ENCODE measurements at places on chromosomes 7 and 10.

- DNase-seq, result no peak
Measured at GRCh38 chr10:112774798-112775197, 175.2 kb upstream of the TCF7L2 start.

- DNase-seq, result no peak
Measured at GRCh38 chr7:157973971-157974677, 613.5 kb downstream of the PTPRN2 start.

- no peak for DNase-seq
Measured at GRCh38 chr7:40047661-40048060, 86.8 kb downstream of the MPLKIP start.

- DNase-seq, result no peak
Measured at GRCh38 chr7:23235813-23236221, 10.8 kb upstream of the GPNMB start.

- no peak for DNase-seq
Measured at GRCh38 chr7:100572949-100573675, 588 bp downstream of the SAP25 start.

DNA sequence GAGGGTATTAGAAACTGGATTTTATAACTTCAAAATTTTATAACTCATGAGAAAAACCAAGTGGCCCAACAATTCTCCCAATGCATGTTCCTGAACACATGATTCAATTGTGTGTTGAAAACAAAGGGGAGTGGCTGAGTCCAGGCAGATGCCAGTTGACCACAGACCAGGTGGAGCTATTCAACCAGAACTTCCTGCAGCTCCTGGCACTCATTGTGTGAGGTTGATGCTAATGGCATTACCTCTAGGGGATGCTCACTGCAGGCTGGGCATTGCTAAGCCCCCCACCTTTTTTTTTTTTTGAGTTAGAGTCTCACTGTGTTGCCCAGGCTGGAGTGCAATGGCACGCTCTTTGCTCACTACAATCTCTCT lies 20.3 kb downstream of the MYOF start:
- DNase-seq, result no peak

GRCh38 chr7:66303454-66304155 lies 98.5 kb downstream of the TPST1 start:
- no peak for DNase-seq

GRCh38 chr10:124935946-124936345 lies 6.0 kb upstream of the ZRANB1 start:
- no peak for DNase-seq

DNA sequence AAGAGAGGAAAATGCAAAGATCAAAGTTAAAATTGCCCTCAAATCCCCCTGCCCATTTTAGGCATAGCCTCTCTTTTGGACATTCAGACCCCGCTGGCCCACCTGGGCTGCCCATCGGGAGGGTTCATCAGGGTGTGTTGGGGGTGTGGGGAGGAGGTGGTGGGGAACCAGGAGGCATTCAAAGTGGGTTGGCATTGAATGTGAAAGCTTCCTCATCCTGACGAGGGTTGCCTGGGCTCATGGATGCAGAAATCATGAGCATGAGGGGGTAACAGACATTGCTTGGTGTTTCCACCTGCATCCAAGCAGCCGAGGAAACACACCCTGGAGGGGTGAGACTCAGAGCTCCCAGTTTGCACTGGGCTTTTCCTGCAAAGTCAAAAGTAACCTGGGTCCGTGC lies 20.6 kb downstream of the BTBD16 start:
- DNase-seq, result no peak

DNA sequence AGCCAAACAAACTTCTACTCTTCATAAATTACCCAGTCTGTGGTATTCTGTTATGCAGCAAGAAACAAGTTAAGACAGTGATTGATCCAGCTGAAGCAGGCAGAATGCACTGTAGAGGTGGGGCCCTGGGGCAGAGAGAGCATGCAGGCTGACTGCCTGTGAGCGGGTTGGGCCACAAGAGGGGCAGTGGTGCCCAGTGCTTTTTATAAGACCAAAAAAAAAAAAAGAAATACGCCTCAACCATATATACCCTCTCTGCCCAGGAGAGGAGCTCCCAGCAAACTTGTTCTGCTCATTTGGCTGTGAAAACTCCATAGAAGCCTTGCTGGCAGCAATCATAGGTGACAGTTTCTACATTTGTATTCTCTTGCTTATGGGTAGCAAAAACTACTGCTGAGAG lies 104.7 kb downstream of the SORBS1 start:
- no peak for DNase-seq

DNA sequence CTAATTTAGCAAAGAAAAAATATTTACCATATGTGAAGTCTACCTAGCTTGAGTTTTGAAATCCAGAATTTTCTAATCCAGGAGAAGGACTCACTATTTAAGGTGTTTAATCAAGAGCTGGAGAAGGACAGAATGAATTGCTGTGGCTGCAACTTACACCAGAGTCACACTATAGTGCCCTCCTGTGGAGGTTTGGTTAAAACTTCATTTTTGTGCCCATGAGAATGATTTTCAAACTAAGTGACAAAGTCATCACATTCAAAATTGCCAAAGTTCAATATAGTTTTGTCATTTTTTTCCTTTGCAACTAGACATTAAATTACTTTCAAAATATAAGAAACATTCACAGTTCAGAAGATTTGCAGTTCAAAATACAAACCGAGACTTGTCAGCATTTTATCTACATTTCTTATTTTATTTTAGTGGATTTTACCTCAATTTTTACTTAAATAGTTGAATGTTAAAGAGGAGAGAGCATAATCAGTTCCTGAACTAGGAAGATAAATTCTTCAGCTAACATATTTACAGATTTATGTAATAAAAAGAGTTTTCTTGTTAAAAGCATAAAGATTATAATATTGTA lies 70.7 kb downstream of the CABCOCO1 start:
- no peak for DNase-seq

GRCh38 chr10:12622016-12622415 lies 272.7 kb downstream of the CAMK1D start:
- DNase-seq, result no peak

DNA sequence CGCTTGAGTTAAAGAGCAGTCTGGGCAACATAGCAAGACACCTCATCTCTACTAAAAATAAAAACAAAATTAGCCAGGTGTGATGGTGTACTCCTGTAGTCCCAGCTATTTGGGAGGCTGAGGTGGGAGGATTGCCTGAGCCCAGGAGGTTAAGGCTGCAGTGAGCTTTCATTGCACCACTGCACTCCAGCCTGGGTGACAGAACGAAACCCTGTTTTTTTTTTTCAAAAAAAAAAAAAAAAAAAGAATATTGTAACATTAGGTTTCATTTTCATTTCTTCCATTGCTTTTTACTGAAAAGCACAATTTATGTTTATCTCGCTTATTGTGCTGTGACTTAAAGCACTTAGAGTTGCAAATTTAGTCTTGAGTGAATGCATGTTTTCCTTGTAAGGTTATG lies 80.0 kb downstream of the MLLT10 start:
- no peak for DNase-seq

- DNase-seq, result no peak
Measured at GRCh38 chr7:46253520-46253919, 332.4 kb upstream of the IGFBP3 start.

DNA sequence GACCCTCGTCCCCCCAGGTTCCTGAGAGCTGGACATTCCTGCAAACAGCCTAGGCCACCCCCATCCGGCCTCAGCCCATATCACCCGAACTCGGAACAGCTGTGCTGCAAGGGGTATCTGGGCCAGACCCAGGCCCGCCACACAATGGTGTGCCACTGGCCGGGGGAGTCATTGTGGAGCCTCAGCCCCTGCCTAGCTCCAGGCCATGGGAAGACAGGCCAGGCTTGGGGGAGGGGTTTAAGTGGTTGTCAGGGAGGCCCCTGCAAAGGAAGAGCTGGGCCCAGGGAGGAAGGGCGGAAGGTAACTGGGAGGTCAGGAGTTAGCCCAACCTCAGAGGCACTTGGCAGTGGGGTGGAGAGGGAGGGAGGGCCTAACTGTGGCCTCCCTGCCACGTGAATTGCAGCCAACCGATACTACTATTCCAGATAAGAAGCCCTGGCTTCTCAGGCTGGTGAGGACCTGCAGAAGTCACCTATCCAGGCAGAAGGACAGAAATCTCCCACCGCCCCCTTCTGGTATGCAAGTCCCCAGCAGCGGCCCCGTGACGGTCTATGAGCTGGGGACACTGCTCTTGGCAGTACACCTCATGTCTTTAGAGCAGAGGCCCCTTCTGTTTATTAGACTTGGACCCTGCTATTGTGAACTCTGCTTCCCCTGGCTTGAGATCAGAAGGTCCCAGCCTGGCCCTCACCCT lies 26.8 kb downstream of the VSIR start:
- DNase-seq, result no peak

DNA sequence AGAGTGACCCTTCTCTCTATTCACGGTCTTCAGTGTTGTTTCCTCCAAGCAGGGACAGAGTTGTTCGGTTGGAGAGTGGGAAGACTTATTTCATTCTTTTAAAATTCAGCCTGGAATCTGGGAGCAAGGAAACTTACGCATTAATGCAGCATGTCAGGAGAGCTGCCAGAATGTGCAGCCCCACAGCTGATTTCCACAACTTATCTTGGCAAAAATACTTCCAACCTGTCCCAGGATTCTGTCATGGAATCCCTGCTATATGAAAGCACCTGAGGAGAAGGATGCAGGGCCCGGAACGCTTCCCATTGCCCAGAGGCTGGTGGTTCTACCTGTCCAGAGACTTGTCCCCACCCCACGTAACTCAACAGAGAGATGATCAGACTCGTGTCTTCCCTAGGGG lies 86.9 kb upstream of the MKI67 start:
- DNase-seq, result no peak

GRCh38 chr10:106615081-106615480 lies 549.4 kb downstream of the SORCS1 start:
- DNase-seq, result no peak

DNA sequence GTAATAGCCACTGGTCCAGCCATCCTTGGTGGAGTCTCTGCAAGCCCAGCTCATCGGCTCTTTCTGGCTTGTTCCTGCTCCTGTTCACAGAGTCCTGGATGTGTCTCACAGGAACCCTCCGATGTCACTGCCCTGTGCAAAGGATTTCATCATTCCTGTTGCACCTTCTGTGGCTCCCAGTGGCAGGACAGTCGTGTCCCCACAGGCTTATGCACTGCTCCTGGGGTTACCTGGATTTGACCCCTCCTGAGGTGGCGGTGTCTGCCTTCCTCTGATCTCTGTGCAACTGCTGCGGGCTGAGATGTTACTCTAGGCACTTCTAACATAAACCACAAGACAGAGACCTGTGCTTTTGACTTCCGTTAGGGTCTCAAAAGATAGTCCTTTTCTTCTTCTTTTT lies 30.6 kb downstream of the APBB1IP start:
- peak; percentile 76 for DNase-seq

DNA sequence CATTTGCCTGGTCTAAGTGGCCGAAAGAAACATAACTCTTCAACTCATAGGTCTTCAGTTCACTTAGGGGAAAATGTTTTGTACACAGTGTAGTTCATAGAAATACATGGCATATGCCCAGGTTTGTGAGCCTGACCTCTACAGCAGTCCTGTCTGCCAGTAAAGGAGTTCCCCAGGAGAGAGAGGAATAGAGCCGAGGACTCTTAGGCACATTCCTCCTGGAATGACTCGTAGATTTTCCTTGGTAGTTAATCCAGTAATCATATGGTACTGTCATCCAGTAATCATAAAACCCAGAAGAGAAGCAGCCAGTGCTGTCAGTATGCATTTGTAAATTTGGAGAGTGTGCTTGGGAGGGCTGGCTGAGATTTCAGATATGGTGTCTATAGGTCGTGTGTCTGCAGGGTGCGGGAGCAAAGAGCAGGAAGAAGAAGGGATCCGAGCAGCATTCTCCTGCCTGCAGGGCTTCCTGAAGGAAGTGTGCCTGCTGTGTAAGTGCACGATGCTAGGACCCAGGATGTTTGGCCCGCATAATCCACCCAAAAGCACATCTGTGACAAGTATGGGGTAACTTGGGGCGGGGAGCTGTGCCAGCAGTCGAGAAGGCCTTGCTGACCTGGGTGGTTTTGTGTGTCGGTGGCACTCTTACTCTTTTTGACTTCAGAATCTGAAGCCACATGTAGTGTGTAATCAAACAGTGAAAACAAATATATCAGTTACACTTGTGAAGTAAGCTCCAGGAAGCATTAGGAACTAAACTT lies 13.9 kb downstream of the EIF4H start:
- no peak for DNase-seq

- DNase-seq, result no peak
Measured at GRCh38 chr7:139811066-139811465, 18.0 kb upstream of the TBXAS1 start.

DNA sequence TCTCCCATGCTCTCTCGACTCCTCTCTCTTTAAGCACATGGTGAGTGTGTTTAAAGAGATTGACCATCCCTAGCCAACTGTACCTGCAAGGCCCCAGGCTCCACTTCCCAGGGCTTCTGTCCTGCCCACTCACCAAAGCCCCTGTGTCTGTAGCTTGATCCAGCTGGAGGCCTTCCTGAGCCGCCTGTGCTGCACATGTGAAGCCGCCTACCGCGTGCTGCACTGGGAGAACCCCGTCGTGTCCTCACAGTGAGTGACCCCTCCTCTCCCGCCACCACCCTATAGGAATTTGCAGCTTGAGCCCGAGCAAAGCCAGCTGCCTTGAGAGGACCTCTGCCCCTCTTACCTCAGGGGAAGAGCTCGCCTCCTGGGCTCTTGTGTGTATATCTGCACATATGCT lies 11.2 kb downstream of the ZFYVE27 start:
- no peak for DNase-seq

DNA sequence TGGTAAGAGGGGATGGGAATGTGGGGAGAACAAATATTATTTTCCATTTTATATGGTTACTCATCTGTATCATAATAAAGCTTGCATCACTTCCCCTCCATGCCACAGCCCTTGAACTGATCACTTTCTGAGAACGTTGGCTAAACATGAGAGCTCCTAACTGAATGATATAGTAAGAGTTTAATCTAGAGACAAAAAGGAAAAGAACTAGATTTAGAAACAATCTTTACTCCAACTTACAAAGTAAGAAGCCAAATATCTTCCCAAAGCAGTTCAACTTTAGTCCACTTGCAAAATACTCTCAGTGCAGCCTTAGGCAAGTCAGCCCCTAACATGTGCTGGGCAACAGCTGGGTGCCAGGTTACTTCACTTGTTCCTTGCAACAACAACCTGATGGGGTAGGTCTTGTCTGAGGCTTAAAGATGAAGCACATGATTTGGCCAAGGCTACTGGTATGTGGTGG lies 20.3 kb downstream of the SMURF1 start:
- DNase-seq, result no peak

- no peak for DNase-seq
Measured at GRCh38 chr7:81419731-81420130, 350.1 kb downstream of the HGF start.

- DNase-seq, result no peak
Measured at GRCh38 chr7:56092789-56093531, at the start of gene PHKG1. Gene PHKG1, minus strand, starts transcription at chr7:56092952. Its CDS starts 4,011 bp downstream, at chr7:56088941.

GRCh38 chr7:39808796-39809481 lies 141.1 kb upstream of the CDK13 start:
- DNase-seq, result no peak
